Left ventricle myocardium superior (tissue), 1 donor: ENCODE measurements at places on chromosomes 12 and 14.
A peak's percentile ranks its signal among the peaks of the same experiment; 100 is the strongest.

DNA sequence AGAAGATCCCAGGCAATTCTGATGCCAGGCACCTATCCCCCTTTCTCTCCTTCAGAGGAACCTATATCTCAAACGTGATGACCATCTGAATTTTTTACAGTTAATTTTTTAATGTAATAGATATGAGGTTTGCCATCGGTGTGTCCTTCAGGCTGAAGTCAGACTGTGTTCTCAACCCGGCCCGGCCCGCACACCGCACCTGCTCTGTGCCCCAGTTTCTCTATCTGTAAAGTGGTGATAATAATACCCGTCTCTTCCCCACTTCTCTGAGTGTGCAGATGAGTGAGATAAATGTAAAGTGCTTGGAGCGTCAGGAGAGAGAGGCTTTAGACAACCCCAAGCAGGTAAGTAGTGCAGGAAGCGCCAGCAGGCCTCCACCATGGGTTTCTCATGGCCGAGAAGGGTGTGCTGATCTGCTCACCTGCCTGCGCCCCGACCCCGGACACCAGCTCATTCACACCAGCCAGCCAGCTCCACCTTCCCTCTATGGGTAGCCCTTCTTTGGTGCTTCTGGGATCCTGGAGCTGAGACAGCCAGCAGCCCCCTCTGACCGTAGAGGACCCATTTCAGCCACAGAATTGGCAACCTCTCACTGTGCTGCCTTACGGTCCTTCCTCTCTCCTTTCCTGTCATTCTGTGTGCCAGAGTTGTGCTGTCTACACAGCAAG lies 80.0 kb downstream of the ZFP36L1 start:
- DNase-seq: no peak

DNA sequence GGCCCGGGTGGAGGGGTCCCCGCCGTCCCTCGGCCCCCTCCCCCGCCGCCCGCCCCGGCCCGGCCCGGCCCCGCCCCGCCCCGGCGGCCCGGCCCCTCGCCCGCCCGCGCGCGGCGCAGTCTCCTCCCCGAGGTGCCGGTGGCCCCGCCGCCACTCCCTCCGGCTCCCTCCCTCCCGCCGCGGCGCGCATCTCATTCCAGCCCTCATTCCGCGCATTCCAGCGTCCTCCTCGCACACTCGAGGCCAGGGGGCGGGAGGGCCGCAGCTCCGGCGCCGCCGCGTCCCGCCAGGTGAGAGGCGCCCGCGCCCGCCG lies at the start of gene TEAD4:
TSS of gene TEAD4 (plus strand) at position 206 of the 313 bp plus-strand sequence.
- peak; percentile 79 for DNase-seq

DNA sequence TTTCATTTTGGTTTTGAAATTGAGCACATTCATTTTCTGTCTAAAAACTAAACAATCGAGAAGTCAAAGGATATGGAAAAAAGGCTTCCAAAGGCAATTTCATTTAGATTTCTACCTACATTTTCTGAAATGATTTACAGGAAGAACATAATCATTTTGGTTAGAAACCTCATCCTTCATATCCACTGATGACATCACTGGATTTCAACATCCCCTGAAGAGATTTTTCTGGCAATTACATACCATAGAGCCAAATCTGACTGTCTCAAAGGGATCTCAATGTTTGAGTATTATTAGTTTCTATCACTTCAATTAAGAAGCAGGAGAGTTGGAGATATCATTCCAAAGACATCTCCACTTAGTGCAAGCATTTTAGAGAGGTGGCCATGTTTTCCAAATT lies 137.8 kb downstream of the TTC7B start:
- no peak for DNase-seq

GRCh38 chr12:12983420-12984035 lies 16.5 kb downstream of the HEBP1 start:
- no peak for DNase-seq

GRCh38 chr12:116878567-116879508 lies 2.4 kb downstream of the HRK start:
- DNase-seq: peak; percentile 29

GRCh38 chr12:64660237-64661018 lies 50.1 kb downstream of the RASSF3 start:
- no peak for DNase-seq

GRCh38 chr12:62655666-62656151 lies 189.1 kb downstream of the MON2 start:
- DNase-seq: no peak

DNA sequence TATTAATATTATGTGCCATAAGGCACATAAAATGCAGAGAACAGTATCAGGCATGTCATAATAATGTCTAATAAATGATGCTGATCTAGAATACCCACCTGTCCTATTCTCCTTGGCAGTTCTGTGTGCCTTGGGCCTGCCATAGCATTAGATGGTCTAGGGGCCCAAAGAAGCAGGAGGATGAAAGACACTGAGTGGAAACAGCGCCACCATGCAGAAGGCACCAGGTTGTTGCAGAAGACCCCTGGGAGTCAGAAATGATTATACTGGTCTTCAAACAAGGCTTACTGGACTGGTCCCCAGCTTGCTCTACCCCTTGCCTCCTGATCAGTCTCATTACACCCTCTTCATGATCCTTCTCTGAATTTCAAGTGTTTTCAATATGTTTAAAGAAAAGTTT lies 353.3 kb downstream of the GRIN2B start:
- DNase-seq: no peak

GRCh38 chr12:106051853-106052531 lies 86.8 kb downstream of the NUAK1 start:
- DNase-seq: no peak

- DNase-seq: no peak
These were observed 89.5 kb downstream of the PELI2 start for GRCh38 chr14:56207626-56208292.

GRCh38 chr12:49823951-49824350 lies 4.3 kb downstream of the NCKAP5L start:
- DNase-seq: no peak

GRCh38 chr14:77883847-77884238 lies 83.9 kb downstream of the ADCK1 start:
- no peak for DNase-seq

DNA sequence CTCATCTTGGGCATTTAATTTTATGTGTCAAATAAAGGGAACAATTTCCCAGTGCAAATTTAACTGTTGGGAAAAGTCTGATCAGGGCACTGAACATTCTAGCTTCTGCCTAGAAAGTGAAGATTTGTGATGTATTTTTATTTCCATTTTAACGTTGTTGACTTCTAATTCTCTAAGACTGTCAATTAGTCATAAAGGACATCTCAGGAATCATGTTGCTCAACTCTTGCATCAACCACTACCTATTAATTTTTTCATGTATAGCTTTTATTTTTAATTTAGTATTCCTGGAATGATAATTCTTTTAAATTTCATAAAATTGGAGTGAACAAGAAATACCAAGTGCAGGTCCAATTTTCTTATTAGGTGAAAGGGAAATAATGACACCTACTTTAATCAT lies 87.9 kb upstream of the METAP2 start:
- no peak for DNase-seq

- no peak for DNase-seq
These were observed 31.8 kb upstream of the GALNT9 start for GRCh38 chr12:132360906-132361777.

DNA sequence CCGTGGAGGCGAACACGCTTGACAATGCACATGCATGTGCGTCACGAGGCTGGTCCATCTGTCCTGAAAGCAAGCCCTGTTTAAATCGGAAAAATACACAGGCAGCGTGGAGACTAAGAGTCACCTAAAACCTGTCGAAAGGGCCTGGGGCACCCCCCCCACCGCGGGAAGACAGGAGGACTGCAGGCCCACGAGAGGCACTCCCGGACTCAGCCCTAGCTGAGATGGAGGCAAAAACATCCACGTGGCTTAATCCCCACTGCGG lies 54.1 kb downstream of the CDC42BPB start:
- DNase-seq: no peak

DNA sequence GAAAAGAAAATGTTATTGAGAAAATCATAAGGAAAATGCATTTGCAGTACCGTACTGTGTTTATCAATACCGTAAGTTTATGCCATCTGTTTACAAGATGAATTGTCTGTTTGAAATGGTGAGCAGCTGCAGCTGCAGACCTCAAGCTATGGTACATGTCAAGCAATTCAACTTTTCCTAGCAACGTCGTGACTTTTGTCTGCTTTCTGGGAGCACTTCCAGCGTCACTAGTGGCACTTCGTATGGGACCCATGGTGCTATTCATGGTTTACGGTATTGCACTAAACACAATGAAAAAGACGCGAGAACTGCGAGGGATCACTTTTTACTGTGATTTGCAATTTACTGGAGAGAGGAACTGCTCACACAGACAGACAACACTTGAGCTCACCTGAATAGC lies 160.8 kb downstream of the UNC79 start:
- DNase-seq: no peak

DNA sequence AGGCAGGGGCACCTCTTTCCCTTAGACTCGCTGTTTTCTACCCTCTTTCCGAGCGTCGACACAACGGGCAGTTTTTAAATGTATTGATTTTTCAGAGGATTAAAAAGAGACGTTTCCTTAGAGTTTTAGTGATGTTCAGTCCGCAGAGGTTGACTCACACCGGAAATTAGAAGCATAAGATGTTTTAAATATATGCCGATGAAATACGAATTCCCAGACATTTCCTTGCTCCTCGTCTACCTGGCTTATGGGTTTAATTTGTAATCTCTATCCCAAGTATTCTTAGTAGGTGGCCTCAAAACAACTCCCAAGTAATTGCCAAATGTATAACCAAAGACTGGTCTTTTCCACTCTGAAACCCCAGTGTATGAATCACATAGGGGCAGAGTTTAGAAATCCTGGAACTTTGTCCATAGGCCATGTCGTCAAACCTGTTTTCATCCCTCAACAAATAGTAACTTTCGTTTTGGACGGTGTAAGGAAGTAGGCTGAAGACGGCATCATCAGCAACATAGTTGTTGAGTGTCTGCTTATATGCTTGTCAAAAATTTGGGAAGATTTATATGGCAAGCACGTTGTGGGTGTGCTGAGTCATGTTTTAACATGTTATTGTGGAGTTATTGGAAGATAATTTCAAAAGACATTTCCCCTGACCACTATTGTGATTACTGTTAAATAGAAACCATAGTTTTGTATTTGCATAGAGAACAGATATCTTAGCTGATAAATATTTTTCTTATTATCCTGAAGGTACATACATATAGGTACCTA lies 824 bp downstream of the TBK1 start:
- no peak for DNase-seq

DNA sequence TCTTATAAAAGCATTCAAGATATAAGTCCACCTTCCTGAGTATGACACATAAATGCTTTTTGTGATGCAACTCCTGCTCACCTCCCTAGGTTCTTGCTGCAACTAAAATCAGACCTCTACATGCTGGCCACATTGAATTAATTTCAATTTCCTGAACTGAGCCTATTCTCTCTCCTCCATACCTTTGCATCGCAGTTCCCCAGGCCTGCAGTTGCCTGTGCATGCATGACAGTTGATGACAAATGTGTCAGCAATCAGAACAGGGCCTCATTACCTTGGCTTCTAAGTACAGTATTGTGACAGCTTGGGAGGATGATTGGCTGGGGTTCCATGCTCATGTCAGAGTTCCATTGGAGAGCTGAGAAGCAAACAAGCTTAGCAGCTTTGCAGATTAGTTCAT lies 3.9 kb upstream of the TM7SF3 start:
- no peak for DNase-seq

DNA sequence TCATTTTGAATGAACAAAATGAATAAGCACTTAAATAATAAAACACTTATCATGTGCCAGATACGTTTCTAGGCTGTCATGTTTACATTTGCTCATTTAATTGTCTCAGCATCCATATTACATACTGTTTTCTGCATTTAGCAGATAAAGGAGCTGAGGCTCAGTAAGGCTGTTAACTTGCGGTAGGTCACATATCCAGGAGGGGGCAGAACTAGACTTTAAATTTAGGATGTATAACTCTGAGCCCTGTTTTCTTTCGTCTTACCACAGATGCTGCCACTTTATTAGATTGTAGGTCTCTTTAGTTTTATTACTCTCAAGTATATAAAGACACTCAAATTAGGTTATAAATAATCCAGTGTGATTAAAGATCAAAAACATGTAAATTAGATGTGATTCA lies 17.7 kb downstream of the IRAK4 start:
- no peak for DNase-seq

DNA sequence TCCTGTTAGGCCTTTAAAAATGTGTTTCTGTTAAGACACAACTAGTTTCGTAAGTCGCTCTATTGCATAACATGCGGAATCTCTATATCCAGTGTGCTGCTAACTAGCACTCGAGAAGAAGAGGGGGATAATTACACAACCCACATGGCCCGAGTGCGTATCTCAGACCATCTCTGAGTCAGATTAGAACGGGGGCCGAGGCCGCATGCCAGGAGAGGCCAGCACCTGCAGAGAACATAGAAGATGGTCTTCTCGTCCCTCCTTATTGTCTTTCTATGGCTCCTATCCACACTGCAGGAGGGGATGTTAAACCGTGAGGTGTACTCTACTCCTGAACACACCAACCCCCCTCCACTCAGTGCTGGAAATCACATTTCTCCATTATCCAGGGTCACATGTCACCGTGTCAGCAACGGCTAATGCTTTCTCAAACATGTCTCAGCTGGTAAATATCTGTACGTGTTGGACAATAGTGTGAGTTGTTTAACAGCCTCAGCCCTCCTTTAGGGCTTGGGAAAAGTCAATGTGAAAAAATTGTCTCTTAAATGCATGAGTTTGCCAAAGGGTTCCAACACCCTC lies 56.3 kb downstream of the CCDC88C start:
- no peak for DNase-seq

DNA sequence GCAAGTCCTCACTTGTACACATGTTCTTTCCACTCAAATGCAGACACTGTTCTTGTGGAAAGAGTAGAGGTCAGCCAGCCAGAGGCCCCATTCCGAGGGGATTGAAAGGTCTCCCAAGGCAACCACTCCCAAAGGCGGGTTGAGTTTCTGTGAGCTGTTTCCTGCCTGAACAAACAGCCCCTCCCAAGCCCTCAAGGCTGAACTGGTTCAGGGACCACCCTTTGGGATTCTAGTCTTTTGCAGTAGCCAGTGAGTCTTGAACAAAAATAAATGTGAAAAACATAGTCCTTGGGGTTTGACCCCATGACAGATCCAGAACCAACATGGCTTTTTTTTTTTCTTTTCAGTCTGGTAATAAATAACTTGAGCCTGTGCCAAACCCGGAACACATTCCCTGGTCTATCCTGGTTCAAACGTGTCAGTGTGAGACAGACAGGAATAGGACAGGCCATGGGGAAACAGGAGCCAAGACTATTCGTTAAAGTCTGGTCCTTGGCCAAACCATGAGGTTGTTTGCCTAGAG lies 17.6 kb upstream of the STK38L start:
- no peak for DNase-seq

- DNase-seq: no peak
These were observed 67.4 kb downstream of the PHLDA1 start for GRCh38 chr12:75964150-75964549.

- DNase-seq: no peak
These were observed 112.2 kb downstream of the GPR135 start for GRCh38 chr14:59352961-59353360.

- no peak for DNase-seq
These were observed 270.2 kb upstream of the FOXG1 start for GRCh38 chr14:28496364-28496763.

DNA sequence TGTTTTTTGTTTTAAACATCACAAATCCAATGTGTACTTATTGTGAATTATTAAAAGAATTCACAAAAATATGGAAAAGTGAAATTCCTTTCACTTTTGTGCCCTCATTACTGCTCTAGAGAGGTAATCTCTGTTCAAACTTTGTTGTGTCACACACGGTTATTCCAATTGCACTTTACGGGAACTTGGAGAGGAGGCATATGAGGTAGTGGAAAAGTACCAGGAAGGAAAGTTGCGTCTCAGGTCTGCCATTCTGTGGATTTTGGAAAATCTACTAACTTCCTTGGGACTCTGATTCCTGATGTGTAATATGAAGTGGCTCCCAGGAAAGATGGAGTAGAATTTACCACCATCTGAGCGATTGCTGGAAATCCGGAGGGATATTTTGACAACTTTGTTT lies 90.9 kb upstream of the DCN start:
- no peak for DNase-seq
